NCI-H2029 (cell line): ENCODE measurements at places on chromosomes 1 and 21.

GRCh38 chr1:27872802-27873551 lies 633 bp downstream of the THEMIS2 start:
- DNase-seq: no peak

DNA sequence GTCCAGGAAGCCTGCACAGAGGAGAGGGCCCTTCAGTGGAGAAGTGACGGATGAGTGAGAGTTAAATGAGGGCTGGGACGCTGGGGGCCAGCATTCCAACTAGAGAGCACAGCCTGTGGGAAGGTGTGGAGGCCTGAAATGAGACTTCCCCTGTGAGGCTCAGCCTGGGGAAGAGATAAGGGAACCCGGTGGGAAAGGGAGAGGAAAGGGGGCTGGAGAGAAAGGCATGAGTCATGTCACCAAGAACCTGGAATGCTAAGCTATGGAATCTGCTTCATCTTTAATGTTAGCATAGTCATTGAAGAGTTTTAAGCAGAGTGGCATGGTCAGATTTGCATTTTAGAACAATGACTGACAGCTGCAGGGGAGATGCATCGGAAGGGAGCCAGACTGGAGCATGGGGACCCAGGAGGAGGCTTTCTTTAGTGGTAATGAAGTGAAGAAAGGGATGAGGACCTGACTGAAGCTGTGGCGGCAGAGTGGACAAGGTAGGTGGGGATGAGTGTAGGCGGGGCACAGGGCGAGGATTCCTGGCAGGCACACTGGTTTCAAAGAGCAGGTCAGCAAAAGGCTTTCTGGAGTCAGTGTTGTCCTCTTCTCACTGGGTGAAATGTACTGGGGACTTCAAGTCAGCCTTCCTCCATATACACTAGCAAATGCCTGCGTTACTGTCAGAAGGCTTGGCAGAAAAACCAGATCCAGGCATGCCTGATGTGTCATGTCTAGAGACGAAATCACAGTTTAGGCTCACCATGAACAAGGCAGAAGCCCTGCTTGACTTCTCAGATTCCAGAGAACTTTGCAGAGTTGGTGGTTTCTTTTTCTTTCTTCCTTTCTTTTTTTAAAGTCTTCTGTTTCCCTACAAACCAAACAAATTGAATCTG lies 8.0 kb downstream of the RGL1 start:
- no peak for DNase-seq

- no peak for DNase-seq
These were observed 60.8 kb upstream of the PRKACB start for GRCh38 chr1:84083307-84083706.

DNA sequence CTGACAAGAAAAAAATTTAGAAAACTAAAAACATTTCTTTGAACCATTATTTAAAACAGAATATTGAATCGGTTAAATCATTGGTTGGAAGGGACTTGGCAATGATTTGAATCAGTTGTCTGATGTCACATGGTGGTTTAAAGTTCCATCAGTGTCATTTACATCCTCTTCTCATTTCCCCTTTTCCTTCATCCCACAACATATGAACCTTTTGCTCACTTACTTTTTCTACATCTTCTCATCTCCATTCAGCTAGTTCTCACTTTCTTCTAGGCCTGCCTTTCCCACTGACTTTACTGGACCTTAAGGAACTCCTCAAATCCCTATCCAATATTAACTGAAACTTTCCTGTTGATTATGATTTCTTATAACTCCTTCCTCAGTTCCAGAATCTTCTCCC lies 58.5 kb downstream of the PHACTR4 start:
- DNase-seq: no peak

- no peak for DNase-seq
These were observed 115.2 kb downstream of the SLC25A24 start for GRCh38 chr1:108084866-108085477.

DNA sequence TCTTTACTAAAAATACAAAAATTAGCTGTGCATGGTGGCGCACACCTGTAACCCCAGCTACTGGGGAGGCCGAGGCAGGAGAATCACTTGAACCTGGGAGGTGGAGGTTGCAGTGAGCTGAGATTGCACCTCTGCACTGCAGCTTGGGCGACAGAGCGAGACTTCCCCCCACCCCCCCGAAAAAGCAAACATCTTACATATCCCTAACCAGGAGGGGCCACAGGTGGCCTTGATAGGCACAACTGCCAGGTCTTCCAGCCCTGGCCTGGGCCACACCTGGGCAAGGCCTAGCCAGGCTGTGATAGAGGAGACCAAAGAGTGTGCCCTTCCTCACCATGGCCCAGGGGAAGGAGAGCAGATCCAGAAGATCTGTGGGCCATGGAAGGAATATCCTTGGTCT lies 28.6 kb upstream of the POU3F1 start:
- DNase-seq: no peak

- DNase-seq: no peak
These were observed 20.4 kb downstream of the CSDE1 start for GRCh38 chr1:114737314-114737849.

- DNase-seq: no peak
These were observed 17.1 kb downstream of the ETS2 start for GRCh38 chr21:38822778-38823238.

GRCh38 chr1:219751870-219752507 lies 139.1 kb upstream of the ZC3H11B start:
- DNase-seq: no peak

GRCh38 chr21:45112371-45112770 lies 38.0 kb downstream of the ADARB1 start:
- no peak for DNase-seq
